ENCODE measurements at places on chromosomes 7 and 10.

GRCh38 chr10:55793024-55793423 lies 568.0 kb downstream of the ZWINT start:
- DNase-seq = no peak

- no peak for DNase-seq
These were observed 476.8 kb upstream of the ADARB2 start for GRCh38 chr10:2214092-2214491.

DNA sequence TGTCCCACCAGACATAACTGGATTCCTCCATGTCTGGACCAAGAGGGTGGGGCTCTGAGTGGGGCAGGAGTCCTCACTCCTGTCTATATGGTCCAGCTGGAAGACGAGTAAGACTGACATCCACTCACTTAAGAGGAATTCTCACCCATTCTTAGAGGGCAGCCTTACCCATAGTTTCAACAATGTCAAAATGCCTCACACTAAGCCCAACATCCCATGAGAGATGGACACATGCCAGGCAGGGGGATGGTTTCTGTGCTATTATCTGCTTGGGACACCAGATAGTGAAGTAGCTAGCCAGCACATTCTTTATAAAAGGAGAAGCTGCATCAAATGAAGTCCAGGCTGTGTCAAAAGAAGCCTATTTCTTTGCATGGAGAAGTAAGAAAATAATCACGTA lies 4.7 kb upstream of the LANCL2 start:
- no peak for DNase-seq

GRCh38 chr10:69686866-69687265 lies 56.8 kb downstream of the FAM241B start:
- DNase-seq = no peak

GRCh38 chr7:67599331-67600062 lies 602.9 kb downstream of the TYW1 start:
- DNase-seq = no peak

- DNase-seq = no peak
These were observed 1.2 kb downstream of the NUB1 start for GRCh38 chr7:151342811-151343210.

- DNase-seq = no peak
These were observed 457 bp downstream of the PLOD3 start for GRCh38 chr7:101216860-101217387.

- DNase-seq = no peak
These were observed 93.5 kb downstream of the DYNC1I1 start for GRCh38 chr7:95865716-95866371.

- DNase-seq = peak; percentile 25
These were observed 130.3 kb downstream of the NRF1 start for GRCh38 chr7:129741743-129742213.

DNA sequence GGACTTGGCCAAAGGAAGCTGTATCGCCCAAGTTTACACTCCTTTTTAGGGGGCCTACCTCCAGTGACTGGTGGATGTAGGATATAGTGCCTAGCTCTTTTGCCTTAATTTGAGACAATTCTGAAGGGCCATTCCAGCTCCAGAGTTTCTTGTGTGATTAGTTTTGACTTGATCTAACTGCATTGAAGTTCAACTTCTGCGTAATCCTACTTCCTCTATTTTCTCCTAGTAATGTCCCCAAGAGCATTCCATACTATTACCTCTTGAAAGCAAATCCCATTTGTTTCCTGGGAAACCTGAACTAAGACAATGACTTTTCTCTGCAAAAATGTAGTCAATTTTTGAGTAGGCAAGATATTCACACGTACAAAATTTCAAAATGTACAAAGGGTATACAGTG lies 4.7 kb upstream of the H2AZ2 start:
- no peak for DNase-seq

DNA sequence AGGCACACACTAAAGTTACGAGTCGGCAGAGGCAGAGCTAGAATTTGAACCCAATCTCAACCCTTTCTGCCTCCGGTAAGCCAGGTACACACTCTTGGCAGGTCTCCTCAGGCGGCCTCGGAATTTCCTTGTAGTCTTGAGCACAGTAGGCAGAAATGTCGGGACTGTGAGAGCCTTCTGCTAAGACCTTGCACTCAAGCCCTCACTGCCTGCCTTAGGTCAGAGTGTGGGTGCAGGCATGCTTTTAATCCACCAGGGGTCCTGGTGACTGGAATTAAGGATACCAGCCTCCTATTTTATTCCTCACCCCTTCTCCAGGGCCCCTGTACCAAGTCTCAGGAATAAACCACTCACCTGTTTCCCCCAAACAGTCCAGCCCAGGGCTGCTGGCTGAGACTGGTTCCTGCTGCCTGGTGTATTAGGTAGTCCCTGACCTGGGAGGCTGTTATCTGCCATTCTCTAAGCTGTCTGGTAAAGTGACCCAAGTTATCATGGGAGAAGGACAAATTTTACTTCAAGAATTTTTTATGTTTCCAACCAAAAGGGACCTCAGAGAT lies 855 bp downstream of the ATP6V1F start:
- DNase-seq = no peak

GRCh38 chr7:140261522-140261921 lies 84.7 kb upstream of the KDM7A start:
- DNase-seq = no peak

- DNase-seq = no peak
These were observed 38.6 kb downstream of the MTPN start for GRCh38 chr7:135938563-135938962.

DNA sequence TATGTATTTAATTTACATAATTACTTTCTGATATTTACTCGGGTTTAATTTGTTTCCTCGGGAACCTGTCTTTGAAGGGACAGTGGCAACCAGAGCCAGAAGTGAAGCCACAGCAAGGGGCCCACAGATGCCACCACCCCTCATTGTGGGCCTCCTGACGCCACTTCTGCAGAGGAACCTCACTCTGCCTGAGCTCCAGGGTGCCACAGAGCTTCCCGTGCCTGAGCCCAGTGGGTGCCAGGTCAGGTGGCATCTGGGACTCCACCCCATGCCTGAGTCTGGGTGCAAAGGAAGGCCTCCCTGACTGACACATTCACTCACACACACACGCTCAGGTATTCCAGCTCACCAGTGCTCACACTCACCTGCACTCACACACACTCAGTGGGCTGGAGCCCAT lies 213.7 kb downstream of the GRID1 start:
- no peak for DNase-seq

- no peak for DNase-seq
These were observed 7.1 kb downstream of the GRM8 start for GRCh38 chr7:127245607-127246006.

DNA sequence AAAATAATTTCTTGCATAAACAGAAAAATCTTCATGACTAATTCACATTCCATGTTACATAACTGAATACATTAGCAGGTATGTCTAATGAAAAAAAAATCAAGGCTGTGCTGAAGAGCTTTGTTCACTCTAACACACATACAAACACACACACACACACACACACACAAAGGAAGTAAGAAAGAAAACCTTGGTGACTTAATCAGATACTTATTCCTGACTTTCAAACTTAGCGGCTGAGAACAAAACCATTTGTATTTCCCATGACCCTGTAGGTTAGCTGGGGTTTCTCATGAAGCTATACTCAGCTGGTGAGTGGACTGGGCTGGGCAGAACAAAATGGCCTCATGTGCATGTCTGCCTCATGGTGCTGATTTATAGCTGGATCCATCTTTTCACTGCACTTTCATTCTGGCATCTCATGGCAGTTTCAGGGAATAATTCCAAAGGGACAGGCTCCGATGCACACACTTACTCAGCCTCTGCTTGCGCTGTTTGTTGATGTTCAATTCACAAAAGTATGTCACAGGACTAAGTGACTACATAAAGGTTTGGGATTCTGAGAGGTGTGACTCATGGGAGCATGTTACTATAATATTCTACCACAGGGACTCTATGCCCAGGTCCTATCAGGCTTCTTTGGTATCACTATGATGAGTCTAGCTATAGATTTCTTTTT lies 161.2 kb downstream of the PCLO start:
- DNase-seq = no peak

GRCh38 chr7:139738101-139738489 lies 39.7 kb downstream of the HIPK2 start:
- DNase-seq = no peak

DNA sequence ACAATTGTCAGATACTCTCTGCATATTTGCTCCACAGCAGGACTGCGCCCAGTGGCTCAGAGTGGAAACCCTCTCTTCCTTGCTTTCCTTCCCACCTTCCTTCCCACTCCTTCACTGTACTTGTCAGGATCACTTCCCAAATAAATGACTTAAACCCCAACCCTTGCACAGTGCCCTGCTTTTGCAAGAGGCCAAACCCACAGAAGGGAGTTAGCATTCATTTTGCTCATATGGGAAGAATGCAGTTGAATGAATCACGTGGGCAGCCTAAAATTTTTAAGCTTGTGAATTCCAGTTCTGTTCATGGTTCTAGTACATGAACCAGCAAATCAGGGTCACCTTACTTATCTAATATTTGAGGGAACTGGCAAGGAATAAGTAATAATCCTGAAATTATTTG lies 47.7 kb upstream of the SFMBT2 start:
- no peak for DNase-seq

DNA sequence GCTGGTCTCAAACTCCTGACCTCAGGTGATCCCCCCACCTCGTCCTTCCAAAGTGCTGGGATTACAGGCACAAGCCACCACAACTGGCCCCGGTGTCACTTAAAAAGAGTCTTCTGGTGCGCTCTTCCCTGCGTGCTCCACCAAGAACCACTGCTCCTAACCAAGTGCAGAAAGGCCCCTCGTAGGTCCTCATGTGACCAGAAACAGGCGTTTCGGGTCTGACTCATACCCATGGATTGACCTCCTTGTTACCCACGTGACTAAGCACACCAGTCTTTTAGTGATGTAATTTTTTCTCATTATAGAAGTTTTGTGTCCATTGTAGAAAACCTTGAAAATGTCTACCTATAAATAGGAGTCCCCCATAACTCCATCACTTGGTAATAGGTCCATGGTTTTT lies 13.9 kb downstream of the FKBP6 start:
- no peak for DNase-seq

GRCh38 chr10:131928248-131929095 lies 27.7 kb downstream of the PPP2R2D start:
- DNase-seq = no peak
